H4 (cell line): ENCODE measurements at places on chromosomes 7 and 10. TPM values are rescaled to one million over a fixed set of nuclear protein-coding genes. Genes with fewer than 3 reads are reported as not detected.

Gene ANXA8L1
- not detected in 2 replicates for total RNA-seq

Gene THSD7A
- total RNA-seq: 0.27 and 0.41 TPM in 2 replicates

Gene ASZ1
- total RNA-seq: 0.14 TPM in 1 of 2 replicates, not detected in the other

Gene STK31
- 0.56 TPM in 1 of 2 replicates, not detected in the other for total RNA-seq

Gene ADAM8
- 0.50 and 2.8 TPM in 2 replicates for total RNA-seq

Gene SAP25
- total RNA-seq: not detected in 2 replicates
